ENCODE measurements at places on chromosomes 16 and 17. TPM values are rescaled to one million over a fixed set of nuclear protein-coding genes. Genes with fewer than 3 reads are reported as not detected.

Gene KCNJ18
- 24.2 TPM for total RNA-seq

Gene SPNS2
- total RNA-seq: 88.0 TPM

Gene CTRB2
- not detected for total RNA-seq

Gene CAVIN1
- total RNA-seq: 241 TPM

Gene TBC1D3H
- total RNA-seq: not detected

Gene NDRG4
- total RNA-seq: 97.2 TPM

GRCh38 chr16:53892155-53892554, 188.2 kb downstream of the FTO start:
- no peak for DNase-seq

- peak; percentile 84 for DNase-seq
Measured at GRCh38 chr16:75590920-75591843, 25.0 kb downstream of the GABARAPL2 start.

DNA sequence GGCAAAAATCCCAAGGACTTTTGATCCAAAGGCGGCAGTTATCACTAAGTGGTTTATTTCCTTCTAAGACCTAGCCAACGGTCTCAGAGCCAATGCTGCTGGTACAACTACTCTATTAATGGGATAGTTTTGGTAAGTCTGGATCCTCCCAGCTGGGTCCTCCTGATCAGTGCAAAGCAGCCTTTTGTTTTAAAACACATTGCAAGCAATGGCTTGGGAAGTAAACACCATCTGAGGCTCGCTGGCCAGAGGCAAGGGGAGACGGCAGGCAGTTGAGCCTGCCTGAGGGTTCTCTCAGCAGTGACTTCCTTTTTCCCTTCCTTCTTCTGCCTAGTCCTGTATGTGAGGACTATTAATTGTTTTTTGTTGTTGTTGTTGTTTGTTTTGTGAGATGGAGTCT, 1.6 kb upstream of the SLC5A10 start:
- DNase-seq: no peak

DNA sequence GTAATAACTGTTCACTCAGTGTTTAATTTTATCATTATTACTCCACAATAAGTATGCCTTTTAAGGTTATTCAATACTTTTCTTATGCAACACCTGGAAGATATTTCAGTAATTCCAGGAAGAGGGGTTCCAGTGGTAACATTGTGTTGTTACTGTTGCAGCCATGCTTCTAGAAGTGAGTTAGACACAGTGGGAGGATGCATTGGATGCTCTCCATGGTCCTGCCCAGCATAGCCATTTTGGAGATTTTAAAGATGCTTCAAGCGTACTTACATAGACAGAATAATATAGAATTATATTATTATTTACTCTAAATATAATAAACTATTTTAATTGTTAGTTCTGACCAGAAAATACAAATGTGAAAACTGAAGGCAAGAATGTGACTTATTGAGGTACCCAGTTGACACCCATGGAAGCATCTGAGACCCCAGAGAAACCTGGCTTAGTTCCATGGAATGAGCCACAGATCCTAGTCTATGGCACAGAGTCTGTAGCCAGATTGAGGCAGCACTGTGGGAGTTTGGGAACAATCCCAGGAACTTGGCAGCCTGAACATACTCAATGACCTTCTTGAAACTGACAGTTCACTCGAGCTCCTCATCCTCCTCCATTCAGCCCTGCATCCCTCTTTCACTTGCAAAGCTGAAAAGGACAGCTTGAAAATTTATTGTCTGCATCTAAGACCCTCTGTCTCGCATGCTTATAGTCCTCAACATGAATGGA, 190.1 kb upstream of the HS3ST4 start:
- DNase-seq: no peak

DNA sequence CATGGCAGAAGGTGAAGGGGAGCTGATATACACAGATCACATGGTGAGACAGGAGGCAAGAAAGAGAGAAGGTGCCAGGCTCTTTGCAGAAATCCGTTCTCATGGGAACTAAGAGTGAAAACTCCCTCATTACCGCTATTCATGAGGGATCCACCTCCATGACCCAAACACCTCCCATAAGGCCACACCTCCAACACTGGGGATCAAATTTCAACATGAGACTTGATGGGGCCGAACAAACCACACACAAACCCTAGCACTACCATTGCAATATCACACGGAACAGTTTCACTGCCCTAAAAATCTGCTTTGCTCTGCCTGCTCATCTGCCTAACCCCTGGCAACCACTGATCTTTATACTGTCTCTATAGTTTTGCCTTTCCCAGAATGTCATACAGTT, 34.8 kb downstream of the C17orf67 start:
- no peak for DNase-seq
